Neural progenitor cell (in vitro differentiated cells): ENCODE measurements at places on chromosomes 4 and X. TPM values are rescaled to one million over a fixed set of nuclear protein-coding genes. Genes with fewer than 3 reads are reported as not detected.

The GLOD5 gene
- total RNA-seq = not detected in 2 replicates

The KIAA1210 gene
- total RNA-seq = not detected in 2 replicates

The MAGEA3 gene
- not detected in 2 replicates for total RNA-seq

DNA sequence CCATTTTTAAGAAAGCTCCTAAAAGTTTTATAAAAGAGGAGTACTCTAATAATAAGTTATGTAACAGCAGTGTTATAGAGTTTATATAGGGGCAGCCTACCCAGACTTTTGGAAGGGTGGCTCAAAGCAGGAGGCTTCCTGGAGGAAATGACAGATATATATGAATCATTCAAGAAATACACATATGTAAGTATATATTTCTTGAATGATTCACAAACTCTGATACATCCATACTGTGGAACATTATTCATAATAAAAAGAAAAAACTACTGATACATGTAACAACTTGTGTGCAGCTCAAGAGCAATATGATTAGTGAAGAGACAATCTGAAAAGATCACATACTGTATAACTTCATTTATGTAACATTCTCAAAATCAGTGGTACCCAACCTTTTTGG, 166.2 kb downstream of the WDFY3 start:
- no peak for DNase-seq
- no peaks in the 10 kb centered on the region for H3K36me3 ChIP-seq
- no peaks in the 10 kb centered on the region for H3K27me3 ChIP-seq
- no peak overlapping the region for H3K27ac ChIP-seq
- no peaks in the 10 kb centered on the region for H3K4me1 ChIP-seq

- no peaks in the 10 kb centered on the region for H3K36me3 ChIP-seq
- H3K27ac ChIP-seq = no peak overlapping the region
- DNase-seq = no peak
- H3K27me3 ChIP-seq = no peaks in the 10 kb centered on the region
Measured at GRCh38 chr4:55258152-55258865, 87.7 kb upstream of the SRD5A3 start.

DNA sequence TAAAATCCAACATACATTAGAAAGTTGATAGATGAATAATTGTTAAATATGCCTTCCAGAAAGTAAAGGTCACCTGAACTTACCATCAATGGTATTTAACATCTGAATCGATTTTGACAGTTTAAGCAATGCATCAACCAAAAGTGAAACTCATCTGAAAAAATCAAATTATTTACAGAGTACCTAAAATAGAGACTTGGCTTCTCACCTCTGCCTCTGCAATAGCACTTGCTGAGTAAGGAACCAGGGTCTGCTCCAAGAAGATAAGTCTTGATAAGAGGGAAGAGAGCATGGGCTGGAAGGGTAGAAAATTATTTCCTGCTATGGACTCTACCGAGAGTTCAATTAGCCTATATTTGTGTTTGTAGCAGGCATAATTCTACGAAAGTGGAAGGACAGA, 868.3 kb downstream of the STIM2 start:
- H3K27ac ChIP-seq = no peak overlapping the region
- H3K27me3 ChIP-seq = no peaks in the 10 kb centered on the region
- H3K4me3 ChIP-seq = no peak overlapping the region
- no peak for DNase-seq
- H3K4me1 ChIP-seq = no peaks in the 10 kb centered on the region
